Stimulated activated CD8-positive, alpha-beta memory T cell treated with anti-CD3 and anti-CD28 coated beads, Interleukin-4, amount 100 ng/mL, for 48 hours (primary cell): ENCODE measurements at places on chromosomes 1 and 21.

DNA sequence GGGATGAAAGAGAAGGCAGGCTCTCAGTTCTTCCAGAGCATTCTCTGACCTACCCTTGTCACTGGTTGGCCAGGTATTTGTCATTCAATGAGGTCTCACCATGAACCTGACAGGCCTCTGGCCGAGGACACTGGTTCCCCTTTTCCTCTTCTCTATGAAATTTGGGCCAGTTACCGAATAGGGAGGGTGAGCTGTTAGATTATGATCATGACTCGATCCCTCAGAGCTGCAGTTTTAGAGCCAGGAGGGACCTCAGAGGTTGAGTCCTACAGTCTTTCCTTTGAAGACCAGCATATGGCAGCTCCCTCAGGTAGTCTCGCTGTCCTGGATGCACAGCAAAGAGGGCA is 29.5 kb upstream of the CLSTN1 start:
- no peak for DNase-seq

GRCh38 chr1:13967707-13968106 is 267.7 kb downstream of the PRDM2 start:
- no peak for DNase-seq

DNA sequence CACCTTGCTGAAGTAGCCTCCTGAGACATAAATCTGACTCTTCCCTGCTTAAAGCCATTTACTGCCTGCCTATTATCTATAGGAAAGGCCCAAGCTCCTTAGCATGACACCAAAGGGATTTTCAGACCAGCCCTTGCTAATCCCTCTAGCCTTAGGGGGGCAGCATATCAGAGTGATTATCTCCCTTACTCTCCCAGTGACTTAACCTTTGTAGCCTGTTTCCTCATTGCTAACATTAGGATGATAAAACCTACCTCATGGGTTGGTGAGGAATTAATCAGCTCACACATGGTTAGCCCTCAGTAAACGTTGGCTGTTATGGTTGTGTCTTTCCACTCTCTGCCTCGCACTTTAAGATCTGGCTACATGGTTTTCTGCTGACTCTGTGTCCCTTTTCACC is 70.1 kb downstream of the ROR1 start:
- no peak for DNase-seq

- DNase-seq: no peak
These were observed 32.9 kb downstream of the MFSD2A start for GRCh38 chr1:39987869-39988268.

GRCh38 chr1:160342953-160343869 is at the start of the genes COPA and NCSTN:
COPA (minus strand) TSS chr1:160343250; CDS start chr1:160343170, 80 bp downstream.
NCSTN (plus strand) TSS chr1:160343383; CDS start chr1:160343397, 14 bp downstream.
- peak; percentile 93 for DNase-seq

- peak; percentile 84 for DNase-seq
These were observed 15.9 kb downstream of the ESPN start for GRCh38 chr1:6440198-6441126.

- peak; percentile 90 for DNase-seq
These were observed 12.3 kb upstream of the DMBX1 start for GRCh38 chr1:46477153-46477929.

DNA sequence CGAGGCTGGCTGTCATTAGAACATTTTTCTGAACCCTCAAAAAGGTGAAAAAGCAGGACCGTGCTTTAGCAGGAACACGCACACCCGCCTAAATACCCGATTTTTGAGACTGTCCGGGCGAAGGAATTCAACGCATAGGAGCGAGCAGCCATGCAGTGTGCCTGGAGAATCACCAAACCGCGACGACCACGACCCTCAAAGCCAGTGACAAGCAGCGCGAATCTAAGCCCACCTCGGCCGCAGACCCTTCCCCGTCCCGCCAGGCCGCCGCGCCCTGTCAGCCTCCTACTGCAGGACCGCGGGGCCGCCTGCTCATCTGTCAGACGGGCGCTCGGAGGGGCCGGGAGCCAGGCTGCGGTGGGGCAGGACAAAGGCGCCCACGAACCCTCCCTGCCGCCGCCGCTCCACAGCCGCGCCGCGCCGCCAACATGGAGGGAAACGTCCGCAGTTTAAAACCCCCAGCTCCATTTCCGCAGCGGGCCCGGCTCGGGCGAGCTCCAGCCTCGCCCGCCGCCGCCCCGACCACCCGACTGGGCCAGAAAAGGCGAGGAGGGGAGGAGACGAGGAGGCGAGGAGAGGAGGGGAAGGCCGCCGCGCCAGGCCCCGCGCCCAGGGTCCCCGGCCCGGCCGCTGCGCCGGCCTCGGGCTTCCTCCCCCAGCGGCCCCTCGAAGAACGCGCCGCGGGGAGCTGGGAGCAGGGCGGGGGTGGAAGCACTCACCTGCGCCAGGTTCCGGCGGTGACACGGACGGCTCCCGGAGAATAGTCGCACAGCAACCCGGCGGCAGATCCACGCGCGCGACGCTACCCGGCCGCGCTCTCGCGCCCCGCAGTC is at the start of gene LBR:
LBR (minus strand) TSS at position 804 of the 833 bp plus-strand sequence. CDS start 3,963 bp downstream, outside the sequence.
- peak; percentile 57 for DNase-seq

GRCh38 chr1:31381394-31382294 is 8.8 kb upstream of the FABP3 start:
- no peak for DNase-seq

DNA sequence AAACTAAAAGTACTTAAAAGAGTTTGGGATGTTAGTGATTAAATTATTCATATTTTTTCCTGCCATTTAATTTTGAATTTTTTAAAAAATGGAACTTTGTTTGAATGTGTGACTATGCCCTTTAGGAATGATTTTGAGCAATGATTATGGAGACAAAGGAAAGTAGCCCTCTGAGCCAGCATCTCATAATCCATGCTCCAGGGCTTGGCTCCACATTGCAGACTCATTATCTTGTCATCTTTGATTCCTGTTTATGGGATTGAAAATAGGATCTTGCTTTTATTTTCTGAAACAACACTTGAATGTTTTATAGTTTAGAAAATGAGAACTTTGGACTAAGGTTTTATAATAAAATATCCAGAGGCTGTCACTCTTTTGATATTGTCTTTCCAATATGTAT is 14.5 kb downstream of the AXDND1 start:
- no peak for DNase-seq

- no peak for DNase-seq
These were observed 8.1 kb downstream of the GBP7 start for GRCh38 chr1:89167590-89168230.

DNA sequence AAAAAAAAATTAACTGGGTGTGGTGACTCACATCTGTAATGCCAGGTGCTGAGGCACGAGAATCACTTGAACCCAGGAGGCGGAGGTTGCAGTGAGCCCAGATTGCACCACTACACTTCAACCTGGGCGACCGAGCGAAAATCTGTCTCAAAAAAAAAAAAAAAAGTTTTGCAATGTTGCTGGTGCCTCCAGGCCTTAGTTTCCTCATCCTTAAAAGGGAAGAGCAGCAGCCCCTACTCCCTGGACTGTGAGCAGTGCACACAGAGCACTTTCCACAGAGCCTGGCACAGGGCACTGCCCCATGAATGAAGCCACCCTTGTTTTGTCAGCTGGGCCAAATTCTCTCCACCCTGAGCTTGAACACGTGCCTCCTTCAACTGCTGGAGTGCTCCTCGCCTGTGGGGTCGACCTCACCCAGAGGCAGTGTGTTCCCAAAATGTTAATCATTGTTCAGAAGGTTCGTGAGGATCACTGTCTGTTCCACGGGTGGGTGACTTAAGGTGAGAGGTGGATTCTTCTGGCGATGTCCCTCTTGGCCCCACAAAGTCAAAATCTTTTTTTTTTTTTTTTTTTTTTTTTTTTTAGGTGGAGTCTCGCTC is 152.1 kb upstream of the TMEM51 start:
- DNase-seq: no peak

DNA sequence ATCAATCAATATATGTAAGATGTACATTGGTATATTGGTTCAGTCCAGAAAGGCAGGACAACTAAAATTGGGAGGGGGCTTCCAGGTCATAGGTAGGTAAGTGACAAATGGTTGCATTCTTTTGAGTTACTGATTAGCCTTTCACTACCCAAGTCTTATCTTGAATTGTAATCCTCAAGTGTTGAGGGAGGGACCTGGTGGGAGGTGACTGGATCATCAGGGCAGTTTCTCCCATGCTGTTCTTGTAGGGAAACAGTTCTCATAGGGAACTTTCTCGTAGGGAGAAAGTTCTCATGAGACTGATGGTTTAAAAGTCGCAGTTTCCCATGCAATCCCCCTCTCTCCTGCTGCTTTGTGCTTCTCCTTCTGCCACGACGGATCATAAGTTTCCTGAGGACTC is 809.2 kb downstream of the KCNT2 start:
- no peak for DNase-seq

- no peak for DNase-seq
These were observed 34.4 kb upstream of the SLC30A1 start for GRCh38 chr1:211613108-211613947.

DNA sequence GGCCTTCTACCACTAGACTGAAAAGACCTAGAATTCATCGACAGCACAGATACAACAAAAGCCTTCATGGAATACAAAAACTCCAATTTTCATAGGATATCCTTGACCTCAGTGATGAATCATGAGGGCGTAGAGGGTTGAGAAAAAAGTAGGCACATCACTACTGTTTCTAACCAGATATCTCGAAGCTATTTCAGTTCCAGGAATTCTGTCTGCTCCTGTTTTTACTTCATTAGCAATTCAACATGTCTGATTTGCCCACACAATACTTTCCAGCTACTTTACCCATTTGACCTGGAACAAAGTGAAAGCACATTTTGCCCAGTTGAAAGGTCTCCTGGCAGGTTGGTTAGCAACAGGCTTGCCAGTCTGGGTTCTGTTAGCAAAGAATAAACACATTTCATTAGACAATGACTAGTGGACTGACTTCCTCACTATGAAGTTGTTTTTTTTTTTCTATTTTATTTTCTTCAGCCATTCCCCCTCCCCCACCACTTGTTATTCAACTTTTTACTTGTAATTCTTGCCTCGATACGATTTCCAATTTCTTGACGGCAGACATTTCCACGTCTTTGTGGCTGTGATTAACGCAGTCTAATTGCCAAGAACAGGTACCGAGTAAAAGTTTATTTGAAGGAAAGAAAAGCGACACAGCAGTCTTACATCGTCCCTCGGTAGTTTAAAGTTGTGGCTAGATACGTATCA is 4.0 kb upstream of the ZBTB18 start:
- no peak for DNase-seq

DNA sequence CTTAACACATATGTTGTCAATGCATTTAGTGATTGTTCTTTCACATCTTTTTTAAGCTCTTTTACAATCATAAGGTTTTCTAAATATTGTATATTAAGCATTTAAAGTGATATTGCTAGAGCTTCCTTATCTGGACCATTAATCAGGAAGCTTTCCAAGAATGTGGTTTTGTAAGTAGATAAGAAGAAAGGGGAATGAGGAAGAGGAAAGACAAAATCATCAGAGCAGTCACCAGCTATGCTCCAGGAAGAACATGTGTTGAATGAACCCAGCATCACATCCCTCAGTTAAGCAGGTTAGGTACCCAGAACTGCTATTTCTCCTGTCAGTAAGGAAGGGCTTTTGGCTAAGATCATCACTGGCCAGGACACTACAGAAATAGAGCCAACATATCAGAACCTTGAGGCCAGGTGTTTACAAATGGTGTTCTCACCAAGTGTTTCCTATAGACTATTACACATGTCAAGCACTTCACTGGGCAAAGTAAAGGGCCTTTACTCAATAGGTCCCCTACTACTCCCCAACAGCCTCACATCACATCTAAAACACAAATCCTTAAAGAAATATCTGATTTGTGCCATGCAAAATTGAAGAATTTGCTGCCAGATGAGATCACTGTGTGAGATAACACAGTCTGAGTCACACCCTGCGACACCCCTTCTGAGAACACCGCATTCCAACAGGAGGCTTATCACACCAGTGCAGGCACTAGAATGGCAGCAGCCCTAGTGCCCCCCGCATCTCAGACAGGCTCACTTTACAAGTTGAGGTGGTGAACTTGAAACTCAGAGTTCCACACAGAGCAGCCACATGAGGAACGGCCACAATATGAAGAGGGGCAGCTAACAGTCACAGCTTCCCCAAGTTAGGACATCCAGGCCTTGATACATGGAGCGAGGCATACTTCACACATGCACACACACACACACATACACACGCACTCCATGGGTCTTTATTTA is 1.8 kb upstream of the SPRR2A start:
- DNase-seq: no peak

DNA sequence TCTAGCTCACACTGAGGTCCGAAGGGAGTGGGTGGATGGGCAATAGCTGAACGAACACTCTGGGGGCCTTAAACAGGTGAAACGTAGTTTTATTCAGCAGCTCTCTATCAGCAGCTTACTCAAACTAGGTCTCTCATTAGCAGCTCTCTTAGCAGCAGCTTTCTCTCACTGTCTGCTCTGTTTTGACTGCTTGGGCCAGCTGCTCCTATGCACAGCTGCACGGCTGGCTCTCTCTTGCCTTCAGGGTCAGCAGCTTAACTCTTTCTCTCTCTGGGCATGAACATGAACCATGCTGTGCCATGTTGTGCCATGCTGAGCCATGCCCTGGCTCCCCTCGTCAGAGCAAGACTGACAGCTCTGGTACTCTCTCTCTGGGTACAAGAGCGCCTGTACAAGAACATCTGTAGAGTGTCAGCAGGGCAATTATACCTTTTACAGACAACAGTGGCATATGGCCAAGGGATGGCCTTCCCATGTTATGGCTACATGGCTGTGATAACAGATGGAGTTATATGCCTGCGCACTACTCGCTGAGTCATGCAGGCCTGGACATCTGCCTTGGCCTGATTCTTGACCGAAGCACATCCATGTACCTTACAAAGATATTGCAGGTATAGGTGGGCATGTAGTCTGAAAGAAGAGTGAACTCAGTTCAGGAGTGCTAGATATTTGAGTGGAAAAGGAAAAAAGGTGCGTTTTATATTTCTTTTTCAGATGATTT is 152.4 kb downstream of the LEPR start:
- no peak for DNase-seq

GRCh38 chr1:50637460-50637859 is 214.2 kb upstream of the DMRTA2 start:
- DNase-seq: no peak

DNA sequence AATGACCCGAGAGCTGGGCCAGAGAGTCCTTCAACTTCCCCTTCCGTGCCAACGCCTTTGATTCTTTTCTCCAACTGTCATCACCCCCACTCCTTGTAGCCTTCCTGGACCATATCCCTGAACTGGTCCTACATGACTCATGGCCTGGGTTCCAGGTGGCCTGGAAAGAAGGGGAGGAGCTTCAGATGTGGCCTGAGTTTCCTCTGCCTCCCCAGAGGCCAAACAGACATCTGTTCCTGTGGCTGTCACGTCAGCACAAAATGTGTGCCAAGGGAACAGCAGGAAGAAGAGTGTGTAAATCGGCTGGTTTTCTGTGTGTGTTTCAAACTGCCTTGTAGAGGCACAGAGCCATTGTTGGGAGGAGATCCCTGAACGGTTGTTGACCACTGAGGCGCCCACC is 24.9 kb upstream of the KIRREL1 start:
- no peak for DNase-seq
